NCI-H2081 (cell line): ENCODE measurements at places on chromosomes 11 and 22.

DNA sequence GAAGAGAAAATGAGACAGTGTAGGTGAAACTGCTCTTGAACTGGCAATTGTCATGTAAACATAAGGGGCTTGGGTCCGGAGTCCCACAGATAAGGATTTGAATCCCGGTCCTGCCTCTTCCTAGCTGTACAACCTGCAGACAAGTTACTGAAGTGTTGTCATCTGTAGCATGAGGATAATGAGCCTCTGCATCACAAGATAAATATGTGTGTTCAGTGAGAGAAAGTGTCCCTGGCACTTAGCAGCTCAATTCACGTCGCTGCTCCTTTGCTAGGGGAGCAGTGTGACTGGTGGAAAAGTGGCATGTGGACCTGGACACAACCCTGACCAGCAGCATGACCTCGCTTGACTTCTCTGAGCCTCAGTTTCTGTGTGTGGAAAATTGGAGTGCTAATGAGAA, 73.7 kb upstream of the NECTIN1 start:
- no peak for DNase-seq

GRCh38 chr22:50299785-50300619, 7.4 kb downstream of the PLXNB2 start:
- DNase-seq, result no peak

GRCh38 chr11:64926689-64927088, 2.2 kb downstream of the PPP2R5B start:
- DNase-seq, result no peak

DNA sequence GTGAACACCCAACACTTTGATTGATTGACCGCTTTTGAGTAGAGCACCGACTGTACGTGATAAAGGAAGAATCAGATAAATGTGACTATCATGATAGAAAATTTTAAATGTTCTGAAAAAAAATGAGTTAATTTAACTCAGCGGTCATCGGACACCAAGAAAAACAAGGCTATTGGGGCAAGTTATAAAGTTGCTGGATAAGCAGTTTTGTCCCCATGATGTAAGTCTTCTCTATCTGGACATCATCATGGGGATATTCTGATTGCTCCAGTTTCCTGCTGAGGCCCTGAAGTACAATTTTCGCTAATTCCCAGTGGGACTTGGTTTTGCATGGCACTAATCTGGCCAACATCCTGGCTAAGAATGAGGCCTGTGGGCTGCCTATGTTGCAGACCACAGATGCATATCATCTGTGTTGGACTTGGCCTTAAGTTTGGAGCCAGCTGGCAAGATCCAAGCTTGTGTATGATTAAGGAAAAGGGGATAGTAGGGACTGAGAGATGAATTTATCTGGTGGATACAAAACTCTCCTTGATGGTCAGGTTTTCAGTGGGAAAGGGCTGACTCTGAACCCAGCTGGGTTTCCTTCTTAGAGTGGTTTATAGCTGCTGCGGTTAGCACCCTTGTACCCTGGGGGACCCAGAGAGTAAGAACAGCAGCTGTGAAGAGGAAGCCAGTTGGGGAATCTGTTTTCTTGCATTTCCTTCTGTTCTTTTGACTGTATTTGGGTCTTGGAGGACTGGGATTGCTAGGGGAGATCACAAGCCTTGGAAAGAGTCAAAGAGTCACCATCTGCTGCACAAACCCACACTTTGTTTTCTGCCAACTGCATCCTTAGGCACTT, 118.3 kb downstream of the SEZ6L start:
- DNase-seq, result no peak

DNA sequence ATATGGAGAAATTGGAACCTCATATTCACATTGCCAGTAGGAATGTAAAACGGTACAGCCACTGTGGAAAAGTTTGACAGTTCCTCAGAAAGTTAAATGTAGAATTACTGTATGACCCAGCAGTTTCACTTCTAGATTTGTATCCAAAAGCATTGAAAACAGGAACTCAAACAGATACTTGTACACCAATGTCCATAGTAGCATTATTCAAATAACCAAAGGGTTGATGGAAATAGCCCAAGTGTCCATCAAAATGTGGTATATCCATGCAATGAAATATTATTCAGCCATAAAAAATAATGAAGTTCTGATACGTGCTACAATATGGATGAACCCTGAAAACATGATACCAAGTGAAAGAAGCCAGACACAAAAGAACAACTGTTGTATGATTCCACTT, 17.8 kb downstream of the PRRG4 start:
- DNase-seq, result no peak

- no peak for DNase-seq
These were observed 101.7 kb downstream of the SNX19 start for GRCh38 chr11:130814440-130815096.

DNA sequence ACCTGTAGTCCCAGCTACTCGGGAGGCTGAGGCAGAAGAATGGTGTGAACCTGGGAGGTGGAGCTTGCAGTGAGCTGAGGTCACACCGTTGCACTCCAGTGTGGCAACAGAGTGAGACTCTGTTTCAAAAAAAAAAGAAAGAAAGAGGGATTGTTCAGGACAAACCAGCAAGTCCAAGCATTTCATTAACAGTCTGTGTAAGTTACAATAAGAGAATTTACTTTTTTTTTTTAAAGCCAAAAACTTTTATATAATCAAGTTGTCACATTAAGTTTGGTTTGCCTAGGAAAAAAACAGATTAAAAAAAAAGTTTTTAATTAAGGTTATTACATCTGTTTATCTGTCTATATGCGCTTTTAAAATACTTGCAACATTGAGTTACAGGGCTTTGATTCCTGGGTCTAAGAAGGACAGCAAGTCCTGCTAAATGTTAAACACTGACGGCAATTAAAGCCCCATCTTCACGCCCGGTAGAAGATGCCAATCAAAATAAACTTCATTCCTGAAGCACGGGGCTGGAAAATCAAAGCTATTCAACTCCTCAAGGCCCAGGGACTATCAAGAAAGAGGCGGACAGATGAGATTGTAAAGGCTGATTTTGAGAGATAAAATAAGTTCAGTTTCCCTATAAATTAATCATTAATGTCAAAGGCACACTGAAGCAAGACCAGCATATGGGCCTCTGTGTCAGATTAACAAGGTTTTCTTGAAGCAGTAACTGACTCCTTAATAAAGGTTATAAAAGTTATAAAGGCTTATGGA, 10.7 kb downstream of the TMEM138 start:
- DNase-seq, result no peak

- DNase-seq, result no peak
These were observed 31.6 kb upstream of the CRYBB3 start for GRCh38 chr22:25167834-25168601.

GRCh38 chr22:19497245-19497644, 17.5 kb downstream of the CDC45 start:
- peak; percentile 18 for DNase-seq

DNA sequence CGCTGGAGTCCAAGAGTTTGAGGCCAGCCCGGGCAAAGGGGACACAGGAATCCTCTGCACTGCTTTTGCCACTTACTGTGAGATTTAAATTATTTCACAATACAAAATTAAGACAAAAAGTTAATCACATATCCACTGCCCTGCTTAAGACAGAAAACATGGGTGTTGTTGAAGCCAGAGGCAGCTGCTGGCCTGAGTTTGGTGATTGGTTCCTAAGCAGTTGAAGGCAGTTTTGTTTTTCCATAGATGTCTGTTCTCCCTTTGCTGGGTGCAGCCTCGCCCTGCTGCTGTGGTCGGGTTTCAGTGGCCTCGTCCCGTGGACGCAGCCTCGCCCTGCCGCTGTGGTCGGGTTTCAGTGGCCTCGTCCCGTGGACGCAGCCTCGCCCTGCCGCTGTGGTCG, 70.2 kb upstream of the PPP6R3 start:
- no peak for DNase-seq

- DNase-seq, result peak; percentile 48
These were observed 32.4 kb downstream of the NF2 start for GRCh38 chr22:29635734-29636357.

- DNase-seq, result no peak
These were observed 32.3 kb downstream of the ANO5 start for GRCh38 chr11:22225190-22225589.

- DNase-seq, result no peak
These were observed 76.7 kb upstream of the NECTIN1 start for GRCh38 chr11:119805663-119806062.

DNA sequence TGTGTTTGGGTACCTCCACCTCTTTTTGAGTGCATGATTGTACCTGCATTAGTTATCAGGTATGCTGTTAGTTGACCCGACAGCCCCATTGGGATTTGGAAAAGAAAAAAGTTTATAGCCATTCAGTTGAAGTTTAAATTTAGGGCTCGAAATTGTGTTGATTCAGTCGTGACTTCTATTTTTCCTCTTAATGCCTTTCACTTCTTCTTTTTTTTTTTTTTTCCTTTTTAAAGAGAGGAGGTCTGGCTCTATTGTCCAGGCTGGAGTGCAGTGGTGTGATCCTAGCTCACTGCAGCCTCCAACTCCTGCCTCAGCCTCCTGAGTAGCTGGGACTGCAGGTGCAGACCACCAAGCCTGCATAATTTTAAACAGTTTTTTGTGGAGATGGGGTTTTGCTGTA, 2.3 kb downstream of the STT3A start:
- DNase-seq, result no peak

DNA sequence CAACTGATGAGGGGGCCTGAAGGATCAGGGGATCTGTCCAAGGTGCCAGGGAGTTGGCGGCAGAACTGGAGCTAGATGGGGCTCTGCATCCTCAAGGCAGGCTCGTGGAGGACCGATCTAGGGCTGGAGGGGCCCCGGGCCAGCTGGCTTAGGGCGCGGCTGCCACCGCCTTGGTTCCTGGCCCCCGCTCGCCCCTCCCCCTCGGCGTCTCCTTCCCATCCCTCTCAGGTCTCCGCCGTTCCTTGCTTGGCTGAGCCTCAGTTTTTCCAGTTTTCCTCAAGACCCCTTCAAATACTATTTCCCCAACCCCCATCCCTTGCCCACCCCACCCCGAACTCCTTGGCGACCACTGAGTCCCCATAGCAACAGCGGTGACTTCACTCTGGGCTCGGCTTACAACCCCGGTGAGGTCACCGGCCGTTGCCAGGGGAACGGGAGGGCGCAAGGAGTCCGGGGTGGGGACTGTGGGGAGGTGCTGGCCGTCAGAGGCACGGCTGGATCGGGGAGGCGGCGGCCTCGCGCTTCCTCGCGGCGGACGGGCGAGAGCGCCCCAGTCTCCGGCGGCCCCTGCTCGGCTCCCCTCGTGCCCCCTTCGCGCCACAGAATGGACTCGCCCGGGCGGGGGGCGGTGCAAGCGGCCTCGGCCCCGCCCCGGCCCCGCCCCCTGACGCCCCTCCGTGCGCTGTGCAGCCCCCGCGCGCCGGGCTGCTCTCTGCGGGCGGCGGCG, 7.5 kb downstream of the FREY1 start:
- peak; percentile 93 for DNase-seq

DNA sequence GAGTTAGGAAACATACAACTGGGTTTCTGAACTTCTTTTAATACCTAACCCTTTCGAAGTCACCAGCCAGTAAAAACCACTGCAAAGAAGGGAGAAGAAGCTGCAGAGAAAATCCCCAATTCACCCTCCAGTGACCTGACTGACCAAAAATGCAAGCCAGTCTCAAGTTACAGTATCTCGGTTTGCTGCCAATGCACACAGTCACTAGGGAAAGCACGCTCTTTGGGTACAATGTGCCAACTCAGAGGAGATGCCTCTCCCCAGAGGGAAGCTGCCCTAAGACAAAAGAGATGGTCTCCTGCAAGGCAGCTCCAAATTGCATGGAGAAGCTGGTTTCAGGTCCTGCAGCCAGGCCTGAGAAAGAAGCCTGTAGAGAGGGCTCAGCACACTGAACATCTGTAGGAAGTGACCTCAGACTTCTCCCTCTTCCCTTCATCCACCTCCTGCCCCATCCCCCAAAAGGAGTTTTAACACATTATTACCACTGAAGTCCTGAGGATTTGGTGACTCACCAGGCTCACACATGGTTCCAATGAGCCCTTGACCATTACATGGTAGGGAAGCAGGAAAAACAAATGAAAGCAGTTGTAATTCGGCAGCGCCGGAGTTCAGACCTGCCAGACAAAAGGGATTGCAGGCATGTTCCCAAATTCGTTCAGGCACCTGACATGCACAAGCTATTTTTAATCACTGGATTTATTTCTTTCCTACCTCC, 90.1 kb downstream of the ETS1 start:
- DNase-seq, result peak; percentile 71

DNA sequence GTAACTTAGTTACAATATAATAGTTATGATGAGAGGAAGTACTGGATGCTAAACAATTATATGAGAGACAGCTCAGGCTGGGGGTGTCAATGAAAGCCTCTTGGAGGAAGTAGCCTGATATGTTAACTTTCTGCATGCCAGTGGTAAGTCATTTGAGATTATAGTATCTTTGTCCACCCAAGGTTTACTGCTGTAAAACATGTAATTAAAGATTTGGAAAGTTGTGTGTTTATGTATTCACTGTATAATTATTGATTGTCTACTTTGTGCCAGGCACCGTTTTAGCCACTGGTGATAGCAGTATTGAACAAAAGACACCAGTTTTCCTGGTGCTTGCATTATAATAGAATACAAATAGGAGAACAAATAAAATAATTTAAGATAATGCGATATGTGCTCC, 624 bp upstream of the DNAJB7 start:
- DNase-seq, result no peak

- peak; percentile 89 for DNase-seq
These were observed 516 bp downstream of the VPS26B start for GRCh38 chr11:134224710-134225664.

GRCh38 chr22:24181088-24181995, at the start of gene SUSD2:
Gene SUSD2, plus strand, starts transcription at chr22:24181487. Its CDS starts 33 bp downstream, at chr22:24181520.
- no peak for DNase-seq

GRCh38 chr11:121780971-121781370, 328.2 kb upstream of the SORL1-AS1 start:
- DNase-seq, result no peak

DNA sequence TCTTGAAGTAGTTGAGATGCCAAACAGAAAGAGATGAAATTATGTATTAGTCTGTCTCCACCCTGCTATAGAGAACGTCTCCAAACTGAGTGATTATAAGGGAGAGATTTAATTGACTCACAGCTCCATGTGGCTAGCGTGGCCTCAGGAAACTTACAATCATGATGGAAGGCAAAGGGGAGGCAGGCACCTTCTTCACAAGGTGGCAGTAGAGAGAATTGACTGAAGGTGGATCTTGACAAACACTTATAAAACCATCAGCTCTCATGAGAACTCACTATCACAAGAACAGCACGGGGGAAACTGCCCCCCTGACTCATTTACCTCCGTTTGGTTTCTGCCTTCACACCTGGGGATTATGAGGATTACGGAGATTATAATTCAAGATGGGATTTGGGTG, 794.0 kb downstream of the CNTN5 start:
- DNase-seq, result no peak

GRCh38 chr11:76302996-76303395, 77.9 kb downstream of the THAP12 start:
- DNase-seq, result no peak

- DNase-seq, result no peak
These were observed 698.8 kb downstream of the BRD1 start for GRCh38 chr22:49128874-49129273.
